Activated CD4-positive, alpha-beta T cell treated with anti-CD3 and anti-CD28 coated beads, Interleukin-2, amount 50 U/mL, for 24 hours (primary cell): ENCODE measurements at places on chromosomes 1 and 21.

GRCh38 chr1:236421022-236421421 is 26.9 kb downstream of the EDARADD start:
- DNase-seq = no peak

GRCh38 chr1:58722414-58722813 is 22.6 kb upstream of the MYSM1 start:
- DNase-seq = no peak

- peak; percentile 83 for DNase-seq
Observed at GRCh38 chr1:9823943-9824701, at the start of gene CLSTN1. CLSTN1 (minus strand) TSS chr1:9823965; CDS start chr1:9823733, 232 bp downstream.

GRCh38 chr21:32207406-32207716 is 71.5 kb downstream of the MIS18A start:
- DNase-seq = no peak

- DNase-seq = no peak
Observed at GRCh38 chr1:119136401-119136800, 4.1 kb downstream of the WARS2 start.

DNA sequence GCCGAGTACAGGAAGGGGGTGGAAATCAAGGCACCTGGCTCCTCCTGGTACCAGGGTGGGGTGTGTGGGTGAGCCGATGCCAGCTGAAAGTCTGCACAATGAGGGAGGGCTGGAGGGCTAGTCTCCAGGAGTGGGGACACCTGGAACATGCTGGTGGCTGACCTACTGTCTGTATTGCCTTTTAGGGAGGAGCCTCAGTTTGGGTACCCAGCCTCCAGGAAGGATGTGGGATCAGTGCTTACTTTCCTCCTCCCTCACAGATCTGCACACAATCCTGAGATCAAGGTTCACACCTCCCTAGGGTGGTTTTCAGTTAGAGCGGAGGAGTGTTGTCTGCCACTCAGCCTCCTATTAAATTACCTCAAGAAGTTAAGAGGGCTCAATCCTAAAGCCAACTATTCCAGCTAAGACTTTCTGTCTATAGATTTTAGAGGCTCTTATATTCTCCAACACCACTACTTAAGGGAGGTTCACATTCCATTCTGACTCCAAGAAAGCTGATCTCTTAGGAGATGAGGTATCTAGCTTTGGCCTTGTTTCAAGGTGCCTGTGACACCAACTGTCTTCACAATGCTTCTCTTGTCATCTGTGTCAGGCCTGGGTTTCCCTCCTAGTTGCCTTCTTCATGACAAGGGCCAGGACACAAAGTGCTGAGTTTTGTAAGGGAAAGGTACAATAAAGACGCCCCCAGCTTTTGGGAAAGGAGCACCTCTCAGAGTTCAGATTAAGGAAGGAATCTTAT is 15.7 kb downstream of the SSR2 start:
- no peak for DNase-seq

DNA sequence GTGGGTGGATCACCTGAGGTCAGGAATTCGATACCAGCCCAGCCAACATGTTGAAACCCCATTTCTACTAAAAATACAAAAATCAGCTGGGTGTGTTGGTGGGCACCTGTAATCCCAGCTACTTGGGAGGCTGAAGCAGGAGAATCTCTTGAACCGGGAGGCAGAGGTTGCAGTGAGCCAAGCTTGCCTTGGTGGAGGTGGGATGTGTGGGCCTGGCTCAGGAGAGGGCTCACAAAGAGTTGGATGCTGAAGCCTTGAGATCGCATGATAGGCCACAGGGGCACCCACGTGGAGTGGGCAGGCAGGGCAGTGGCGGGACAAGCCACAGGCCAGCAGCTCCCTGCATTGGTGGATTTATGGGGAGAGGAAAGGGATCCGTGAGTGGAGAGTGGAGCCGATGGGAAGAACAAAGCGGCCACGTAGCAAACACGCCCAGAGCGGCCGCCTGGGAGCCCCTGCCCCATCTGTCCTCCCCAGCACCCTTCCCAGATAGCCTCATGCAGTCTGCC is 4.4 kb downstream of the THAP3 start:
- no peak for DNase-seq

DNA sequence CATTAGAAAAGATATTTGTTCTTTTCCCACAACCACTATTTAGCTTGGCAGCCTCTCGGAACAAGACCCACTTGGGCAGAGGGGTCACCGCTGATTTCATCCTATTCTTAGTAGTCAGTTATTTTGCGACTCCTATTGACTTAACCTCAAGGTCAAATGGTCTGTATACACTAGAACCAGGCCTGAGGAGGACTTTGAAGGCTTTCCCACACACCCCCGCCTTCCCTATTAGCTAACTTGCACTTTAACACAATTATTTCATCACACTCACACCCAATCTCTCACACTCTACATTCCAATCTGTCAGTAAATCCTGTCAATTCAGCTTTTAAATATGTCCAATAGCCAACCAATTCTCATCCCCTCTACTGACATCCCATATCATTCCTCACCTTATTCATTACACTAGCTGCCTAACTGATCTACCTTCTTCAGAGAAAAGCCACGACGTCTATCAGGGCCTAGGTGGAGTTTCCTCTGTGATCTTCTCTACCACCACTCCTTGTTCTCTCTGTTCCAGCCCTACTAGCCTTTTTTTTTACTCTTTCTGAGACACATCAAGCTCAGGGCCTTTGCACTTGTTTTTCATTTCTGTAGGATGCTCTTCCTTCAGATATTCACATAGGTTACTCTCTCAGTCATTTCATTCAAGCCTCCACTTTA is 1.0 kb upstream of the NIBAN1 start:
- DNase-seq = no peak

- DNase-seq = no peak
Observed at GRCh38 chr21:29441651-29442050, 142.9 kb downstream of the BACH1 start.

DNA sequence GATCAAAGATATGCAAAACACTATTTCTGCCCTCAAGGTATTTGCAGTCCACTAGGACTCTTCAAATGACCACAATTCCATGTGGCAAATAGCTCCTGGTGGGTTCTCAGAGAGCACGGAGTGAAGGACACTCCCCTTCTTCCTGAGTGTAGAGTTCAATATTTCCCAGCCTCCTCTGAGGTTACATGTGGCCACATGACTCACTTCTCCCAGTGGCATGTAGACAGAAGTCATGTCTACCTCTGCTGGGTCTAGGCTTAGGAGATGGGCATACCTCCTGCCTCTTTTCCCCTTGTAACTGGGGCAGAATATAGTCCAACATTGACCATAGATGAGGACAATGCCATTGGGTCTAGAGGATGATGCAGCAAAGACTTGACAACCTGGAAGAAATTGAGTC is 191.4 kb downstream of the MIS18A start:
- DNase-seq = no peak

DNA sequence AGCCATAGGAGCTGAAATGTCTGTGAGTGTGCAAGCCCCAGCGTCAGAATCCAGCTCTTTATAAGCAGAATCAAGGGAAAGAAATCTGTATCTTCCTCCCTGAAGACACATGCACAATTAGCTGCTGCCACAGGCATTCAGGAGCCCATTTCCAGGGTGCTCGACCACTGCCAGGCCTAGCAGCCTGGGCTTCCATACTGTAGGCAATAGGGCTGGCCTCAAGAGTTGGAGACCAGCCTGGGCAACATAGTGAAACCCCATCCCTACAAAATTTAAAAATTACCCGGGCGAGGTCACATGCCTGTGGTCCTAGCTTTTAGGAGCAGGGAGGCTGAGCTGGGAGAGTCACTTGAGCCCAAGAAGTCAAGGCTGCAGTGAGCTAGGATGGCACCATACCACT is 41.0 kb downstream of the NEK2 start:
- DNase-seq = no peak

DNA sequence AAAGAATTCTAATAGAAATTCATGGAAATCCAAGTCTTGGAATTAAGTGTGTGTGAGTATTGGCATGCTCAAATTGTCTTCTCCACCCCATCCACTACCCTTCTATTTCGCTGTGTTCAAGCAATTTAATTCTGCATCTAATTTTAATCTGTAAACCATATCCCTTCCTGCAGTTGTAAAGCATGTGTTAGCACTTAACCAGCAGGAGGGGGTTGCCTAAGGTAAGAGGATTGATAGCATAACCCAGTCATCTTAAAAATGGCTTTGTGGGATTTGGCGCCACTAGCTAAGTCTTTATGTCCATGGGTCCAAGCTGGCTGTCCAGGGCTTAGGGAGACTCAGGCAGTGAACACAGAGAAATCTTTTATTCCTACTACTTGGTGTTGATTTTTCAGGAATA is 210.3 kb downstream of the PTPRC start:
- no peak for DNase-seq

- DNase-seq = no peak
Observed at GRCh38 chr21:31660259-31660565, 719 bp downstream of the SOD1 start.

- DNase-seq = no peak
Observed at GRCh38 chr1:38908821-38909220, 27.4 kb upstream of the GJA9 start.
